ENCODE measurements at places on chromosomes 2 and 18.
A peak's percentile ranks its signal among the peaks of the same experiment; 100 is the strongest.

GRCh38 chr2:60100034-60100433 is 453.4 kb downstream of the BCL11A start:
- no peak for DNase-seq

DNA sequence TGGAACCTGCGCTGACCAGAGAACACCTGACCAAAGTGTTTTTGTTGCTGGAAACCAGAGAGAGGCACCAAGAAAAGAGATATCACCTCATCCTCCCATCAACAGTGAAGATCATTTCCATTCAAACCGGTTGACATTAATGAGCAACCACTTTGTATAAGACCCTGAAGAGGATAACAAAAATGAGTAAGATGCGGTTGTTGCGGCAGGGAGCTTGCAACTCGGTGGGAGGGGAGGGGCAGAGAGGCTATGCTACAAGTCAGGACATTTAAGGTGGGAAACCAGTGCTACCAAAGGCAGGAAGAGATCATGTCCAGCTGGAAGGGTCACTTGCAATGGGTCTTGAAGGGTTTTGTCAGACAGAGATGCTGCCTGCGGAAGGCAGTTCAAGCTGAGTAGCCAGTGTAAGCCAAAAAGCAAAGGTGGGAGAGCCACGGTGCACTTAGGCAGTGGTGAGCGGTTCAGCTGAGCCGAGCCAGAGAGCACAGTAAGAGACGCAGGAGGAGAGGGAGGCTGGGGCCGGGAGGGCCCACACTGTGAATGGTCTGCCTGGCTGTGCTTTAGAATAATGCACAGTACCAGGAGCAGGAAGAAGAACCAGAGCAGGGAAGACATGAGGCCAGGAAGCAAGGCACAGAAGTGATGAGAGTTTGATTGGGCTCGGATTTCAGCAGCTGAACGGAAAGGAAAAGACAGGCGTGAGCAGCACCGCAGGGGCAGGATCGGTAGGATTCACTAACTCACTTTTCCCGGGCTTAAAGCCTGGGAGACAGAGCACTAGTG is 24.4 kb upstream of the DTNB start:
- no peak for DNase-seq

DNA sequence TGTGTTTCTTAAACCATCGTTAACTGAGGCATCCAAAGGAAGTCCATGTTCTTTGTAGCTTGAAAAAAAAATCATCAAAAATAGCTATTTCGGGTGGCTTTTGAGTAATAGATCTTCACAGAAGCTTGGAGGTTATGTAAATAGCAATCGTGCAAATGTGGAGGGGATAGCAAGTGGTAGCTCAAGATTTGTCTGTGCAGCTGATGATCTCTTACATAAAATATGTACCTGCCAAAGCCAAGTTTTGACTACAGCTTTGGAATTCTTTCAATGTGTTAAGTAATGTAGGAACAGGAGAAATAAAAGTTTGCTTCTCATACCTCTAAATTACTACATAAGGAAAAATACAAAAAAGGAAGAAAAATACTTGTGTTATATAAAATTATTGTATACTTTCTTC is 1432.0 kb downstream of the DPP10 start:
- DNase-seq, result no peak

- no peak for DNase-seq
Measured at GRCh38 chr2:11023326-11024258, 111.9 kb downstream of the KCNF1 start.

DNA sequence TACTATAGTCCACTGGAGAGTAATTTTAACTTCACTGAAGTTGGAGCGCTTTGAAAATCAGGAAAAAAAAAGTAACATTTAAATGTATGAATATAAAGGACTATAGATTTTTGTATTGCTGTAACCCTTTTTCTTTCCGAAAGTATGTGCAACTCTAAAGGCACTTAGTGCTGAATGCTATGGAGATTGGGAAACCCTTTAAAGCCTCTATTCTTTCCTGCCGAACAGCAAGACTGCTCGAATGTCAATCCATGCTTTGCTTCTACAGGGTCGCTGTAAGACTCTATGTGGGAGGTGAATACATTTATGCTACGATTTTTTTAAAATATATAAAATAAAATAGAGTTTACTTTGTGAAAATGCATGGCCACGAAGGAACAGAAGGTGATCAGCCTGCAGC is 825 bp downstream of the GRB14 start:
- no peak for DNase-seq

DNA sequence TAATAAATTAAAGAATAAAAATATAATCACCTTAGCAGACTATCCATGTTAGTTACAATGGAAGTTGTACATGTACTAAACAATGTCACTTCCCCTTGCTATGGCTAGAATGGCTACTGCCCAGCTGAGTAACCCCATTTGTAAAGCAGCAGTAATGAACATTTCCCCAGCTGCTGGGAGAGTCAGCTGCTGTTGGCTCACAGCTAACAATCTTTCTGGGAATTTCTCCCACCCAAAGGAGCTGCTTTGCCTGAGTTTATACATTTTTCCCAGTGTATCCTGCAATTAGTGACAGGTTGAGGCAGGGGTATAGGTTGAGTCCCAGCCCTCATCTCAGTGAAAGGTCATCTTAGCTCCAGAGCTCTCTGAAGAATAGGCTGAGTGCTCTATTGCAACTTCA is 665.6 kb upstream of the KLHL29 start:
- DNase-seq, result no peak

DNA sequence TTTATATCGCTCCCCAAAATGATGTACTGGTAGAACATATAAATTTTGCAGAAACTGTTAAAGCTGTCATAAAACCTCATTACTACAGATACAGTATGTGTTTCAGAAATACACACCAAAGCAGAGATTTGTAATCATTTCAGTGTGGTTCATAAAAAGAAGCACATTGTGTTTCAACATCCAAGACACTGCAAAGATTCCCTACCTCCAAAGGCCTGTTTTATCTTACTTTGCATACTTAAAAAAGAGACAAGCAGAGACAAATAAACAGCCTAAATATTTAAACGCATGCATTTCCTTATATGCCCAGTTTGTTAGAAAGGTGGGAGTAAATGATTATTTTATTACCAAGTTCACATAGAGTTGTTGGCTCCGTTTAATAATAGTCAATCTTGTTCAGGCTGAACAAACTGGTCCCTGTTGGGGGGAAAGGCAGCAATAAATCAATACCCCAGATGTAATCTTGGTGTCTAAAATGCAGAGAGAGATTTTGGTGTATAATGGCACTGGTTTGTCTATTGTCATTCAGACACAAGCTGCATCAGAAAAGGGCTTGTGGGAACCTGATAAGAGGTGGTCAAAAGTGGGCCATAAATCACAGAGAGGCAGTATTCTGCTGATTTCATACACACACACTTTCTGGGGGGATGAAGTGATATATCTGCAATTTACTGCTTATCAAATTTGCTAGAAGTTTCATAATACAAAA is 321.4 kb upstream of the ETAA1 start:
- DNase-seq, result no peak

DNA sequence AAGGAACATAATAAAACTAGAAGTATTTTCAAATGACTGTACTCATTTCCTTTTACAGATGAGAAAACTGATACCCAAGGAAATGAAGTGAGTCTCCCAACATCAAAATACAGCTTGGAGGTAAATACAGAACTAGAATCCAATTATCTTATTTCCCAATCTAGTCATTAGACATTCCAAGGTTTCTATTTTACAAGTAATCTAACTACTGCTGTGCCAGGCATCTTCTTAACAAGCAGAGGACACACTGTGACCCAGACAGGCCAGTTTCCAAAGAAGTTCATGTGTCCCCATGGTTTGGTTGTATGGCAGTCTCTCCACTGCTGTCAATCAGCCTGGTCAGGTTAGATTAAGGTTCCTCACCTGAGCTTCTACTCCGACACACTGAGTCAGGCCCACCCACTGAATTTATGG is 143.5 kb downstream of the THADA start:
- no peak for DNase-seq

GRCh38 chr18:36095936-36096519 is 28.7 kb upstream of the RPRD1A start:
- DNase-seq, result no peak

DNA sequence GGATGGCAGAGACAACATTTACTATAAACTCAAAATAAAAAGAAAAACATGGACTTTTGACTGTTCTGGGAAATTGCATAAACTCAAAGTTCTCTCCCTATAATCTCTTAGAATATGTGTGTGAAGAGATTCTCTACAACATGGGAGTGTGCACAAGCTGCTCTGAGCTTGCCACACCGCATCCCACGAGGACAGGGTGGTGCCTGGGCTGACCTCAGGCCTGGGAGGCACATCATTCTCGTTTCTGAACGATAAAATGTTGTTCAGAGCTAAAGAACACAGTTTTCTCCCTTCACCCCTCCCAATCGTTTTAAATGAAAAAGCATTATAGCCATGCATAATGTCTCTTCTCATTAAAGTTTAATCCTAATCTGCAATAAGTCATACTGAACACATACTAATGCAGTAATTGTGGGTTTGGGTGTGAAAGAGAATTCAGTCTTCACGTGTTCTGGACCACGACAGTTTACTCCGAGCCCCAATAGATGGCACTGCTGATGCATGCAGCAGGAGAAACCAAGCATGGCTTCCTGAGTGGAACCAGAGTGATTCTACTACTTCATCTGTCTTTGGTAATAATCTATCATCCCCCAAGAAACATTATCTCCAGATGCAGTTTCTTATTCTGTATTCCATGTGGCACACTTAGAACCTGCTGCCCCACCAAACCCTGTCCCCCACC is 46.9 kb upstream of the LAMA1 start:
- DNase-seq, result no peak

GRCh38 chr2:81645745-81646301 is 1341.3 kb upstream of the LRRTM1 start:
- no peak for DNase-seq

DNA sequence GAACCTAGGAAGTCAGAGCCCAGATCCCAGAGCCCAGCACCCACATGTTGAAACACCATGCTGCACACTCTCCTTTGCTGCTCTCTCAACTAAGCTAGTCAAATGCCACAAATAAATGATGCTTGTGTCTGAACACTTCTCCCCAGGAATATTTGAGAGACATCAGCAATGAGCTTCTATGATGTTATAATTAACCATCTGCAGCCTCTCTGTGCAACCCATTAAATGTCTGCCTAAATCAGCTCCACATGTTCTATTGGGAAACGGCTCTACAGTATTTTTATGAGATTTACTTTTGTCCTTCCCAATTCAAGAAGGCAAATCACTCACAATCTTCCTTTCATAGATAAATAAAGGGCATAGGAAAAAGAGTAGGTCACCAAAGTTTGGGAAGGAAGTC is 266.8 kb upstream of the PARD3B start:
- no peak for DNase-seq

DNA sequence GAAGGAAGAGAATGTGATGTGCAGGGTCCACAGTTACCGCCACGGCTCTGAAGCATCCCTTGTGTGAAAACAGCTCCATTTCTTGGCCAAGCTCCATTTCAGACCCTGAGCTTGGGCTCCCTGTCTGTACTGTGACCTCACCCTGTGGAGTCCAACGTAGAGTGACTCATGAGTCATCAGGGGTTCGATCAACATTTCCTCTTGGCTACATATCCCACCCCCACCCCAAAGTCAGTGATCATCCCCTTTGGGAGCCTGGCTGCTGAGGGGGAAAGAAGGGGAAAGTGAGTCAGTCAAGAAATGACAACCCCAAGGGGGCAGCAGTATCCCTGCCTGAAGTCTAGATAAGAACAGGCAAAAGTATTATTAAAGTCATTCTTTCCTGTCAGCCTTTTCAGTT is 62.2 kb downstream of the PAPOLG start:
- DNase-seq, result peak; percentile 57

DNA sequence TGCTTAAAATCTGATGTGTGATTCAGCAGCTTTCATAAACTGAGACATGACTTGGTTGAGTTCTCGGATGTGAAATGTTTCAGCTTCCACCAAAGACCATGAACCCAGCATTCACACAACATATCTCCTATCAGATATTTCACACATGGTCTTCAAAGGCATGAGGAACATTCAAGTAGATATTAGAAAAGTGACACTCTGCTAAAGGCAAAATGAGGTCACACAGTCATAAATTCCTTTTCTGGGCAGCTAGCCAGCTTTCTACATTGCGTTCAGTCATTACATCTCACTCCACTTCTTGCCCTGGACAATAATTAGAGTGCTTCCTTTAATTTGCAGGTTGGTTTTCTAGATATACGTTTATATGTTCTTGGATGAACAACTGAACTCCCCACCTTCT is 96.7 kb downstream of the GAREM1 start:
- DNase-seq, result no peak

DNA sequence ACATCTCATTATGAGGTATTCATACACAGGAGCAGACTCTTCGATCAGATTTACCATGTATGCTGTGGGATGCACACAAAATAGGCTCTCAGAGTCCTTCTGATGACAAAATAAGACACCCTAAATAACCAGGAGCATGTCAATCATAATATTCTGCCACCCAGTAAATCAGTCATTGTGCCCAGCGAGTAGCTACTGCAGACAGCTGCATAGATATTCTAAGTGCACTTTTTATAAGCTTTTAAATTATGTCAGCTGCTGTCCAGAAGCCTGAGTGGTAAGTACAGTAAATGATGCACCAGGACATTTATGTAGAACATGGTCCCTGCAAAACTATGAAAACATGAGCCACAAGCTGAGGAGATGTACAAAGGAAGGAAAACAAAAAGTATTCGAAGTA is 102.9 kb downstream of the CCDC141 start:
- DNase-seq, result no peak

- no peak for DNase-seq
Measured at GRCh38 chr2:197240421-197241041, 70.0 kb downstream of the ANKRD44 start.

GRCh38 chr2:149597050-149597667 is 9.6 kb upstream of the MMADHC start:
- DNase-seq, result no peak

DNA sequence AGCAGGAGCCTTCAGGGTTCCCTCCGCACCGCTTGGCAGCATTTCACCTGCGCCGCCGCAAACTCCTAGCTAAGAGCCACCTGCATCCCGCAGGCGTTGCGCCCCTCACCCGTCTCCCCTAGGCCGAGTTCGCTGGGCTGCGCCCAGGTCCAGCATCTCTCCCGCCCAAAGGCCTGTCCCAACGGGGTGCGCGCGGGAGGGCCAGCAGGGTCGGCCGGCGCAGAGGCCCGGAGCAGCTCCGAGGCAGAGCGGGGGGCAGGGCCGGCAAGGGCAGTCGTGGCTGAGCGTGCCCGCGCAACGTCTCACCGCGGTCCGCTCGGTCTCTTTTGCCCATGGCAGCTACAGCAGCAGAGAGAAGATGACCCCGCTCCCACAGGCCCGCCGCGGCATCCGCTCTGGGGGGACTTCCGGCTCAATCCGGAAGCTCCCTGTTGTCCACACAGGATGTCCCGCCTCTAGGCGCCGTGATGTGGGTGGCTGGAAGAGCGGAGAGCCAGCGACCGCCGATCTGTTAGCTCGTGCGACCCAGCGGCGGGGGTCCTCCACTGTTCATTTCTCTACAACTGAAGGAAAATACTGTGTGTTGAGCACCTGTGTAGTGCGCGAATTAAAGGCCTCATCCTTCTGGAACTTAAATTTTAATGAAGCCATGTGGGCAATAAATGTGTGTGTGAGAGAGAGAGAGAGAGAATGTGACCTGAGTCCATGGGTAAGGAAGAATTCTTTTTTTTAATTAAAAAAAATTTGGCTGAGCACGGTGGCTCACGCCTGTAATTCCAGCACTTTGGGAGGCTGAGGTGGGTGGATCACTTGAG is at the start of gene ERCC3:
ERCC3 (minus strand) TSS at position 397 of the 815 bp plus-strand sequence; CDS start at position 334, 63 bp downstream.
- DNase-seq, result peak; percentile 92
